ENCODE measurements at places on chromosomes 5 and 9. TPM values are rescaled to one million over a fixed set of nuclear protein-coding genes. Genes with fewer than 3 reads are reported as not detected.

KYAT1 gene
- total RNA-seq: 12.4 TPM

PHAX gene
- total RNA-seq: 50.2 TPM

PCAT7 gene
- total RNA-seq: not detected

SPINK1 gene
- not detected for total RNA-seq

PKD2L2 gene
- total RNA-seq: not detected

PRSS3 gene
- total RNA-seq: 30.8 TPM

C8G gene
- total RNA-seq: 0.67 TPM

IL5 gene
- total RNA-seq: not detected

SEPTIN8 gene
- total RNA-seq: 88.8 TPM

LMNB1 gene
- 82.9 TPM for total RNA-seq

CYLC2 gene
- not detected for total RNA-seq

HBEGF gene
- total RNA-seq: 24.3 TPM

WNK2 gene
- total RNA-seq: not detected

PDZD2 gene
- 1.6 TPM for total RNA-seq
